Activated naive CD8-positive, alpha-beta T cell treated with anti-CD3 and anti-CD28 coated beads, Interleukin-2, amount 50 U/mL, for 16 hours (primary cell): ENCODE measurements at places on chromosomes 6 and 20.

DNA sequence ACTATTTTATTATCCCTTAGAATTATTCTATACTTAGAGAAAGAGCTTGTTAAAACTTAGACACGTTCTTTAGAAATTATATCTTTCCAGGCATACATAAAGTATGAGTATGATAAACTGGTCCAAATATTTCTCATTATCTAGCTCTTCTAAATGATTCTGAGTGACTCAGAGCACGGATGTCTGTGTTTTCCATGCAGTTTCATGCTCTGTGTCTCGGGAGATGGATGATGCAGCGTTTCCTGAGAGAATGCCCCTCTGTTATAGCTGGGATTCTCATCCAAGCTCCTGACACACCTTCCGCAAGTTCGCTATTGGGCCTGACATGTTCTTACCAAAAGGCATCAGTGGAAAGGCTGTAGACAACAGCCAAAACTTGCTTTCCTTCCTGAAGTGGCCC is 19.3 kb downstream of the SIRT5 start:
- DNase-seq: no peak

- no peak for DNase-seq
Measured at GRCh38 chr6:16730738-16731477, 30.4 kb downstream of the ATXN1 start.

GRCh38 chr20:3521852-3522740 is 51.3 kb downstream of the ATRN start:
- DNase-seq: no peak

- no peak for DNase-seq
Measured at GRCh38 chr6:148885925-148886845, 139.4 kb downstream of the UST start.

DNA sequence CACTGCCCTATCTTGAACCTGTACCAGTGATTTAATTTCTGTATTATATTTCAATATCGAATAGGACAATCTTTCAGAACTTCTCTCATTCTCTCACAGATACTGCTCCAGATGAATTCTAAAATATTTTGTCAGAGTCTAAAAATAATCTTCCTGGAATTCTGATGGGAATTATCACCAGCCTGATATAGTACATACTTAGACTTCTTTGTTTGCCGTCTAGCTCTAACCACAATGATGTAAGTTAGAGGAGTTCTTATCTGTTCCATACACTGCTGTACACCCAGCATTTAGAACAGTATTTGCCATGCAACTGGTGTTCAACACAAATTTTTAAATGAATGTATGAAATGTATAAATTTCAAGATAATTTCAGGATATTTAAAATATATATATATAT is 1.3 kb upstream of the HUS1B start:
- no peak for DNase-seq

DNA sequence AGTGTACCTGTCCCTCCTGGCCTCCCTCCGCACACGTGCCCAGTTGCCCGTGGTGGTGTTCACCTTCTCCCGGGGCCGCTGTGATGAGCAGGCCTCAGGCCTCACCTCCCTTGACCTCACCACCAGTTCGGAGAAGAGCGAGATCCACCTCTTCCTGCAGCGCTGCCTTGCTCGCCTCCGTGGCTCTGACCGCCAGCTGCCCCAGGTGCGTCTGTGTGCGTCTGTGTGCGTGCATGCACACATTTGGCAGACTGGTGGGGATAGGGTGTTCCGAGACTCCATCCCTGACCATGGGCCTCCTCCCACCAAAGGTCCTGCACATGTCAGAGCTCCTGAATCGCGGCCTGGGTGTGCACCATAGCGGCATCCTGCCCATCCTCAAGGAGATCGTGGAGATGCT is 4.9 kb downstream of the SKIC2 start:
- no peak for DNase-seq

- DNase-seq: peak; percentile 18
Measured at GRCh38 chr6:122530440-122531046, 58.9 kb upstream of the SERINC1 start.

- no peak for DNase-seq
Measured at GRCh38 chr6:168120390-168121302, 41.6 kb upstream of the FRMD1 start.
